ENCODE measurements at places on chromosomes 5 and 9. TPM values are rescaled to one million over a fixed set of nuclear protein-coding genes. Genes with fewer than 3 reads are reported as not detected.

DNA sequence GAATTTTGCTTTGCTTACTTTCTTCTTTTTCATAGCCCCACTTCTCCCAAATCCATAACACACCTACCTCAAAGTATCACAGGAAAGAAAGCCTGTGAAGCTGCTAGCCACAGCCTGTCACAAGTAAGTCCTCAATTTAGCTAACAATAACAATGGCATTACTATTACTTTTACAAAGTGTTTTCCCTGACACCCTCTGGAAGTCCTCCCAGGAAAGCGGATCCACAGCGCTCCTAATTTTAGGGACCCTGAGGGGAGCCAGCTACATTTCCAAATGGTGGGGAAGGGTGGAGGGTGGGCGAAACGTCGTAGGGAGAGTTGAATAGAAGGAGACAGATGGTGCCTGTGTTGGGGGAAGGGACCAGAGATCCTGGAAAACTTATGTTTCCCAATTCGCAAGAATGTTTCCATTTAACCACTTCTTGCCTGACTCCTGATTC is 523 bp upstream of the WWC1 start:
- H3K36me3 ChIP-seq, result no peaks in the 10 kb centered on the region
- H3K4me3 ChIP-seq, result peak overlapping the region; percentile 64
- H3K27ac ChIP-seq, result no peak overlapping the region
- peak; percentile 22 for DNase-seq
- no peaks in the 10 kb centered on the region for H3K4me1 ChIP-seq

GRCh38 chr5:160011471-160011870 is 2.5 kb downstream of the TTC1 start:
- no peaks in the 10 kb centered on the region for H3K27me3 ChIP-seq
- H3K4me1 ChIP-seq, result no peaks in the 10 kb centered on the region
- H3K27ac ChIP-seq, result no peak overlapping the region
- no peak for DNase-seq
- H3K4me3 ChIP-seq, result no peak overlapping the region

DNA sequence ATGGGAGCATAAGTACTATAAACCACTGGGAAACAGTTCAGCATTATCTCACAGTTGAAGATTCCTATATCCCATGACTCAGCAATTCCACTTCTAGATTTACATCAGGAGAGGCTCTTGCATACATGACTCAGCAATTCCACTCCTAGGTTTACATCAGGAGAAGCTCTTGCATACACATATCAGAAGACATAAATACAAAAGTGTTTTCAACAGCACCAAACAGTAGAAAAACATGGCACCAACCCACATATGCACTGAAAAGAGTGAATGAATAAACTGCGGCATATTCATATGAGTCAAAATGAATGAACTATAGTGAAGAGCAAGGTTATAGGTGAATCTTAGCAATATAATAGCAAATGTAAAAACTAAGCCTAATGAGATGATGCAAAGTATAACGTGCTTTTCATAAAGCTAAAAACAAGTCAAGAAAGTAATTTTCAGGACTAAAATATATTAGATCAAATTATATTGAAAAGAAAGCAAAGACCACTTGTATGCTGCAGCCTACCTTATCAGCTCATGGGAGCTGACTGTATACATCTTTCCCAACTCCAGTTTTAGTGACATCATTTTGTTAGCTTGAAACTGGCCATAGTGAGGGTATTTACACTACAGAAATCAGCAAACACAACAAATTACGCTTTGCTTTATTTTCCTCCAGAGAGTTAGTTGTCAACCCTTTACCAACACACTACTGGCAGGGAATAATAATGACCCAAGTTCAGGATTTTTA is 95.8 kb downstream of the ANKRD18B start:
- H3K4me3 ChIP-seq, result no peak overlapping the region
- peak; percentile 86 for DNase-seq
- H3K27ac ChIP-seq, result no peak overlapping the region
- H3K27me3 ChIP-seq, result no peaks in the 10 kb centered on the region
- no peaks in the 10 kb centered on the region for H3K36me3 ChIP-seq
- peaks cover 3% of the 10 kb centered on the region for H3K4me1 ChIP-seq

KIF4B gene
- total RNA-seq, result under 0.01 TPM

GRCh38 chr5:140219068-140219991 is 44.3 kb downstream of the CYSTM1 start:
- DNase-seq, result peak; percentile 32
- no peak overlapping the region for H3K4me3 ChIP-seq

GRCh38 chr5:125583321-125584139 is 837.1 kb upstream of the ZNF608 start:
- no peak overlapping the region for H3K27ac ChIP-seq
- H3K36me3 ChIP-seq, result no peaks in the 10 kb centered on the region
- peak; percentile 17 for DNase-seq
- peaks cover 3% of the 10 kb centered on the region for H3K4me1 ChIP-seq
- H3K4me3 ChIP-seq, result no peak overlapping the region
- H3K27me3 ChIP-seq, result no peaks in the 10 kb centered on the region

- H3K27ac ChIP-seq, result no peak overlapping the region
- no peaks in the 10 kb centered on the region for H3K4me1 ChIP-seq
- no peak overlapping the region for H3K4me3 ChIP-seq
- no peaks in the 10 kb centered on the region for H3K27me3 ChIP-seq
Measured at GRCh38 chr9:89817151-89817950, 212.5 kb downstream of the GADD45G start.

GRCh38 chr5:90264689-90265544 is 144.6 kb downstream of the CETN3 start:
- no peaks in the 10 kb centered on the region for H3K4me1 ChIP-seq
- H3K36me3 ChIP-seq, result no peaks in the 10 kb centered on the region
- DNase-seq, result peak; percentile 66
- H3K27me3 ChIP-seq, result no peaks in the 10 kb centered on the region

IL5 gene
- not detected for total RNA-seq

OMD gene
- 0.17 TPM for total RNA-seq

DNA sequence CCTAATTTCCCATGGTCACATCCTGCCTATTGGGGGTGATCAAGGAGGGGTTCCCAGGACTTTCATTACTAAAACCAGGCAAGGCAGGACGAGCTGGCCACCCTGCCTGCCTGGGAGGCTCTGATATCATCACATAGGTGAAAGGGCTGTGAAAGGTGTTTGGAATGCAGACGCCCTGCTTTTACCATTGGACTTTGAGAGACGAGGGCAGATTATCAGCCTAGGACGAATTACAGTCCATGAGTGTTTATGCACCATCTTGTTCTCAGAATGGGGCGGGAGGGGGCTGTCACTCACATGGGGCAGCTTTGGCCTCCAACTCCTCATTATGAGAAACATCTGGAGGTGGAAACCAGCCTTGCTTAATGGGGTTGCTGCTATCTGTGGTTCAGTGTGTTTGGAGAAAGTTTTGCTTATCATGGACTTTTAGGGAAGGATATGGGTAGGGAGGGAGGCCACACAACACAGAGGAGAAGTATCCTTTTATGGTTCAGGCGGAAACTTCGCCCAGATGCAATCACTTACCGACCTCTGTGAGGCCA is 69.8 kb upstream of the UBTD2 start:
- H3K27me3 ChIP-seq, result no peaks in the 10 kb centered on the region
- peaks cover 6% of the 10 kb centered on the region for H3K4me1 ChIP-seq
- H3K27ac ChIP-seq, result no peak overlapping the region
- DNase-seq, result no peak
- no peak overlapping the region for H3K4me3 ChIP-seq

MIER3 gene
- 13.2 TPM for total RNA-seq

- H3K4me1 ChIP-seq, result no peaks in the 10 kb centered on the region
- H3K36me3 ChIP-seq, result no peaks in the 10 kb centered on the region
- H3K4me3 ChIP-seq, result no peak overlapping the region
- H3K27me3 ChIP-seq, result no peaks in the 10 kb centered on the region
Measured at GRCh38 chr5:14771189-14771588, 100.4 kb downstream of the ANKH start.

DNA sequence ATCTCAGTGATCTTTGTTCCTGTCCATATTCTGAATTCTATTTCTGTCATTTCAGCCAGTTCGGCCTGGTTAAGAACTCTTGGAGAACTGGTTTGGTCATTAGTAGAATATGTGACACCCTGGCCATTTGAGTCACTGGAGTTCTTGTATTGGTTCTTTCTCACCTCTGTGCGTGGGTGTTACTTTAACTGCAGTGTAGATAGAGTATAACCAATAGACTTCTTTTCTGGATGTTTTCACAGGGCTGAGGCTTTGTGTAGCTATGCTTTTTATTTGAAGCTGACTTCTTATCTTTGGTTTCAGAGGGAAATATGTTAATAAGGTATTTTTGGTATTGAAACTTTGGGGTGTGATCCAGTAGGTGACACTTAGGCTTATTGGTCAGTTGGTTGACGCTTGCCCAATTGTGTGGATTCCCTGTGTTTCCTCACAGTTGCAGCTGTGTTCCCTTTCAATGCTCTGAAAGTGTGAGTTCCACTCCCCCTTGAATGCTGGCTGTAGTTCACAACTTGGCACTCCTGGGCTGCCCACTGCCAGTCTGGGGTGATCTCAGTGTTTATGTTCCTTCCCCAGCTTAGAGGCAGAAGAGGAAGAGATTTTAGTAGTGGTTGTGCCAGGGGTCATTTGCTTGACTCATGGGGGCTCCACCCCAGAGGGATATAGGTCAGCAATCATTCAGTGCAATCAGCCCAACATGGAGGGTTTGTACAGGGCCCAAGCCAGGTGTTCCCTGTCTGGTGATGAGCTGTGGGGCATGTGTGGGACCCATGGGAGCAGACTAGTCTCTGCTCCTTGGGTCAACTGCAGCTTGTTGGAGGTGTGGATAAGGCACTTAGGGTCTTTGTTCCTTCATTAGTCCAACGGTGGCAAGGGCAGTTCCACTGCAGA is 34.9 kb upstream of the TEK start:
- peak; percentile 7 for DNase-seq
- H3K4me3 ChIP-seq, result no peak overlapping the region
- H3K36me3 ChIP-seq, result no peaks in the 10 kb centered on the region
- no peaks in the 10 kb centered on the region for H3K27me3 ChIP-seq

SPINK7 gene
- not detected for total RNA-seq

GRCh38 chr9:137421838-137422603 is 941 bp downstream of the EXD3 start:
- H3K27ac ChIP-seq, result peak overlapping the region; percentile 54
- H3K4me1 ChIP-seq, result peaks cover 8% of the 10 kb centered on the region
- H3K36me3 ChIP-seq, result no peaks in the 10 kb centered on the region
- H3K27me3 ChIP-seq, result no peaks in the 10 kb centered on the region

DNA sequence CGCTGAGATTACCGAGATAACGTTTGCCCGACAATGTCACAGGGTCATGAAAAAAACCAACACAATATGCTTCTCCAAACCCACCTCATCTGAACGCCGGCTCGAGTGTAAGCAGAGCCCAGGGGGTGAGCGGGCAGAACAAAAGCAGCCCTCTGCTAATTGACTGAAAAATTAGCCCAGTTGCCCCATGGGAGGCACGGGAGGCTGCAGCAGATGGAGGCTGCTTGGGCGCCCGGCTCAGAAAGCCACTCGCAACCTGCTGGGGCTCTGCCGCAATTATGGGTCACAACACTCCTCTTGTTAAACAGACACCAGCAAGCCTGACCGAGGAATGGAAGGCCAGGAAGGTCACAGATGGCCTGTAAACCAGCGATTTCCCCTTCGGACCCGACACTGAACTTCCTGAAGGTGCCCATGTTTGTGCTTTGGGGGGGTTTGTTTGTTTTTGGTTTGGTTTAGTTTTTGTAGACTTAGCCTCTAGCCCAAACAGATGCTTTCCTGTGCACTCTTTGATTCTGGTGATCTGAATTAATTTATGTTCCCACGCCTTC is 104.6 kb upstream of the IRX1 start:
- no peak overlapping the region for H3K4me3 ChIP-seq
- H3K27ac ChIP-seq, result no peak overlapping the region
- H3K4me1 ChIP-seq, result no peaks in the 10 kb centered on the region
- no peak for DNase-seq
- no peaks in the 10 kb centered on the region for H3K36me3 ChIP-seq

NUTM2F gene
- not detected for total RNA-seq

DNA sequence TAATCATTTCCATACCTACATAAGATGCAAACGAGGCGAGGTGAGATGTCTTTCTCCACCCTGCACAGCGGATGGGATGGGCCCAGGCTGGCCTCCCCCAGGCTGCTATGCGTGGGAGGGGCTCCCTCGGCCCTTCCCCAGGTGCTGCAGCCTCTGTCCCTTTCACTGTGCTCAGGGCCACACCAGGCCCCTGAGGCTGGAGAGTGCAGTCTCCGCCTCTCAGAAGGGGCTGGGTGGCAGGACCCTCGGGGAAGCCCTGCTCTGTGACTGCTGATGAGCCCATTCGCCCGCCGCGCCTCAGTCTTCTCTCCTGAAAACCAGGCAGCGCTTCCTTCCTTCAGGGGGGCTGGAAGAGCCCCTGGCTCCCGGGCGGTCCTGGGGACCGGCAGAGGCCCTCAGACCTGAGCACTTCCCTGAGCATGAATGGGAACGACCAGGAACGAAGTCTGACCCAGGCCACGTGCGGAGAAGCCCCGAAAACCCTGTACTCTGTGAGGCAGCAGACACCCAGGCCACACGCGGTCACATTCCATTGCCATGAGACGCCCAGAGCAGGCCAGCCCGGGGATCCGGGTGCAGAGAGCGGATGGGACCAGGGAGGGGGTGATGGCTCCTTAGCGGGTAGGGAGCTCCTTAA is 21.9 kb upstream of the NOTCH1 start:
- peaks cover 45% of the 10 kb centered on the region for H3K4me1 ChIP-seq
- H3K4me3 ChIP-seq, result no peak overlapping the region
- H3K27ac ChIP-seq, result peak overlapping the region; percentile 80
- H3K36me3 ChIP-seq, result no peaks in the 10 kb centered on the region
- peak; percentile 85 for DNase-seq

GRCh38 chr9:89899573-89899972 is 294.8 kb downstream of the GADD45G start:
- no peak overlapping the region for H3K27ac ChIP-seq
- DNase-seq, result no peak
- no peaks in the 10 kb centered on the region for H3K36me3 ChIP-seq
- H3K27me3 ChIP-seq, result no peaks in the 10 kb centered on the region

DNA sequence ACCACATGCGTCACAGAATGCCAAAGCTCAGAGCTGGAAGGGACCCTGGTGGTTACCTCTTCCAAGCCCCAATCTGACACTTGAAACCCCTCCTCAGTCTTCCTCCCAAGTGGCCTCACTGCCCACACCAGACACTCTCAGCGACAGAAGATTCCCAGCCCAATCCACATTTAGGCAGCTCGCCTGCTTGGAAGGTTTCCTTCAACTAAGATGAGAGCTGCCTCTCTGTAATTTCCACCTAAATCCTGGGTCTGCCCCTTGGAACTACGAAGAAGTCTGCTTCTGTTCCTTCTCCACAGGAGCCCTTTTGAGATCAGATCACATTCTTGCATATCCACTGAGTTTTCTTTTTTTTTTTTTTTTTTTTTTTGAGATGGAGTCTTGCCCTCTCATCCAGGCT is 83.7 kb downstream of the PAX5 start:
- no peak overlapping the region for H3K4me3 ChIP-seq
- no peak for DNase-seq
- H3K36me3 ChIP-seq, result no peaks in the 10 kb centered on the region
- no peaks in the 10 kb centered on the region for H3K4me1 ChIP-seq
- no peak overlapping the region for H3K27ac ChIP-seq
- H3K27me3 ChIP-seq, result peaks cover 2% of the 10 kb centered on the region

TRIO gene
- 139 TPM for total RNA-seq

DNA sequence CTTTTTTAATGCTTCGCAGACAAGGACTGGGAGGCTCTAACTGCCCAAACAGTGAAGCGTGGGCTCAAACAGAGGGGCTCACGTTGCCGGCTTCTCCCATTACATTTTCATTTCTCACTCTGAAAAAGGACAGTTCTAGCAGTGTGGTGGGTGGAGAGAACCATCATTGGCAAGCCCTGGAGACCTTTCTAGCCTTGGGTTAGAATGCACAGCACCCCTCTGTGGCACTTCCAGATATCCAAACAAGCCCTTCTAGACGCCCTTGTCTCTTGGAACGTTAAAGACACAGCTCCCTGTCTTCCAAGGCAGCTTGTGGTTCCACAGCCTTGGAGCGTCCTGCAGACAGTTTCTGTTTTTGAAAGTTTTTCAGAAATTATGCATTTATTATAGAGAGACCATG is 52.1 kb downstream of the MVB12B start:
- no peaks in the 10 kb centered on the region for H3K4me1 ChIP-seq
- DNase-seq, result no peak
- H3K27me3 ChIP-seq, result no peaks in the 10 kb centered on the region
- no peaks in the 10 kb centered on the region for H3K36me3 ChIP-seq

Data from fibroblast of lung (primary cell).